ENCODE measurements at places on chromosomes 2 and 18. TPM values are rescaled to one million over a fixed set of nuclear protein-coding genes. Genes with fewer than 3 reads are reported as not detected.

- DNase-seq: no peak
These were observed 105.2 kb downstream of the NETO1 start for GRCh38 chr18:72762515-72763122.

GRCh38 chr2:80326214-80326613 lies 21.7 kb upstream of the LRRTM1 start:
- no peak for DNase-seq

Gene CD28
- 2.5 TPM for total RNA-seq

DNA sequence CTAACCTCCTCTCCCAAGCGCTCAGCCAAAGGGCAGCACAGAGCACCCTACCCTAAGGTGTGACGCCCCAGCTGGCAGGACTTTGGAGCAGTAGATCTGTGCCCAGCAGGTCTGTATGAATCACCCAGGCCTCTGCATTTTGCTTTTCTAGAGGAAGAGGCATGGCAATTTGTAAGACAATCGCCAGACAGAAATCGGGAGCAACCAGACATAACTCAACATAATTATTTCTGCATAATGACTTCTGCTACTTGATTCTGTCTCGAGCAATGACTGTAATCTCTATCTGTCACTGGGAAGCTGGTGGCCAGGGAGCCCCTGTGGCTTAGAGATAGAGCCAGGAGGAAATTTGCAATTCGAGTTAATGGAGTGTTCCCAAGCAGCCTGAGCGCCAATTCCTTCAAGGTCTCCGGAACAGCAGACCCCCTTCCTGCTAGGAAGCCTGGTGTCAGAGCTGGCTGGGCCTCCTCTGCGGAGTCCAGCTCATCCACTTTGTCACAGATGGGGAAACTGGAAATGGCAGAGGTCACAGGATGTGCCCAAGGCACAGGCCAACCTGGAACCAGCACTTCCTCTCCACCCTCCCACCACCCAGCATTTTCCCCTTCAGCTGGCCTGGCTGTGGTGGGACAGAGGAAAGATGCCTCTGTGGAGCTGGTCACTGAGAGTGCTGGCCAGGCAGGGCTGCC lies 55.0 kb downstream of the ODC1 start:
- DNase-seq: no peak

- no peak for DNase-seq
These were observed 65.9 kb upstream of the AFF3 start for GRCh38 chr2:100208141-100208770.

- DNase-seq: no peak
These were observed 17.2 kb downstream of the SP110 start for GRCh38 chr2:230202430-230203109.

GRCh38 chr2:226760412-226761194 lies 39.0 kb downstream of the IRS1 start:
- no peak for DNase-seq

Gene PSTPIP2
- total RNA-seq: 29.5 TPM

Gene FAM124B
- 0.78 TPM for total RNA-seq

DNA sequence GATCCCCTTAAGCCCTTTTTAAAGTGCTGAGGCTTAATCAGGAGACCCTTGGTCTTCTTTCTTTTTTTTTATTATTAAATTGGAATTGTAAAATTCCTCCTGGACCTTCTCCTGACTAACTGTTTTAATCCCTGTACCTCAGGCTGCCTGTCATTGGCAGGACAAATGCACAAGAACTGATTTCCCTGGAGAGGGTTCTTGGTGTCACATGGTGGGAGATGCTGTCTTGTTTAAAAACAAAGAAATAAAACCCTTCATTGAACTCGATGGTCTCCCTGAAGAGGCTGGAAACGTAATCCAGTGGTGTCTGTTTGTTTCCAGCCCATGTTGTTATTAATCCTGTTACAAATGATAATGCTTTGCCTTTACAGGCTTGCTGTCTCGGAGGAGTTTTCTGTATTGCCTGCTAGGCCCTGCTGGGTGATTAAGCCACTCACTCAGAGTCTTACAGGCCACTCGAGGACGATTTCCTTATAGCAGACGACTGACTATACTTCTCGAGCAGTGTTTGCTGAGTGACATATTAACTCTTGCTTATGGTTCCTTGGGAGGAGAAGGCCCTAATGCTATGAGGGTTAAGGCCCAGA lies 100.5 kb upstream of the MGAT5 start:
- no peak for DNase-seq

Gene AQP12B
- not detected for total RNA-seq

Gene PLEK
- 569 TPM for total RNA-seq

GRCh38 chr2:12816379-12817306 lies 99.9 kb downstream of the TRIB2 start:
- DNase-seq: no peak

GRCh38 chr2:141499123-141499522 lies 631.7 kb downstream of the LRP1B start:
- no peak for DNase-seq

GRCh38 chr2:228581731-228582130 lies 400.2 kb upstream of the SPHKAP start:
- no peak for DNase-seq

Gene AQP12A
- total RNA-seq: not detected

DNA sequence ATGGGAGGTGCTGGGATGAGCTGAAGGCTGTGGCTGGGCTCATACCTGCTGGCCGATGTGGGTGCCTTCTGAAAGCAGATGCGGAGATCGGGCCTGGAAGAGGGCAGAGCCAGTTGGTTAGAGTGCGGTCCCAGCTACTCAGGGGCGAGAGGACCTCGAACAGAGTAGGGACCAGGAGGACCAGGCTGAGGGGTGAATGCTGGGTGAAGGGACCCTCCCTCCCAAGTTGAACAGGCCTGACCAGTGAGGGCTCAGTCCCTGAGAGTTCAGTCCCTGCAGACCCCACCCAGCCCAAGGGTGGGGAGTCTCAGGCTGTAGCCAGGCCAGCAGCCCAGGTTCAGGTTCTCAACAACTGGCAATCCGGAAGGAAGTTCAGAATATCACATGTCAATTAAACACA lies 232.8 kb upstream of the HS6ST1 start:
- no peak for DNase-seq

Gene OTX1
- not detected for total RNA-seq

- DNase-seq: no peak
These were observed 11.5 kb downstream of the MFSD2B start for GRCh38 chr2:24021122-24021998.

Gene TTC32
- 14.8 TPM for total RNA-seq

- no peak for DNase-seq
These were observed 244.3 kb downstream of the GLI2 start for GRCh38 chr2:120979921-120980320.

Gene DNAH6
- total RNA-seq: 0.48 TPM

Measured in natural killer cell treated with Interleukin-12 subunit alpha and Interleukin-12 subunit beta and Interleukin-15 and Interleukin-18, amount 100 ng/mL, for 72 hours (primary cell).